ENCODE measurements at places on chromosomes 3 and 15.

GRCh38 chr3:159721324-159721723 lies 267.3 kb upstream of the IL12A start:
- peak; percentile 18 for DNase-seq

GRCh38 chr15:45866616-45867015 lies 231.8 kb downstream of the SQOR start:
- DNase-seq = no peak

DNA sequence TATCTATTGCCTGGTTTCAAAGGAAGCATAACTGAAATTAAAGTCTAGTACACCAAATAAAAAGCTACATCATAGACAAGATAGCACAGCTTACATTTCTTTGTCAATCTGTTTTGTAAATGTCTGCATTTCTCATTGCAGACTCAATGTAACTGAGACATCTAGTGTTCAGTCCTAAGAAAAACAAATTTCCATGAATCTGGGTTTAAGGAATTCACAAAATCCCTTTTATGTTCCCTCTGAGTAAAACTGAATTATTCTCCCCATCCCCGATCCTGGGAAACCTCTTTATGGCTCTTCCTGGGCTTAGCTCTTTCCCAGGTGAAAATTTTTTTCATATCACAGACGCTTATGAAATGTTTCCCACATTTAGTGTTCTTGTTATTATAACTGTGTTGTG lies 21.6 kb upstream of the RASA2 start:
- peak; percentile 15 for DNase-seq

DNA sequence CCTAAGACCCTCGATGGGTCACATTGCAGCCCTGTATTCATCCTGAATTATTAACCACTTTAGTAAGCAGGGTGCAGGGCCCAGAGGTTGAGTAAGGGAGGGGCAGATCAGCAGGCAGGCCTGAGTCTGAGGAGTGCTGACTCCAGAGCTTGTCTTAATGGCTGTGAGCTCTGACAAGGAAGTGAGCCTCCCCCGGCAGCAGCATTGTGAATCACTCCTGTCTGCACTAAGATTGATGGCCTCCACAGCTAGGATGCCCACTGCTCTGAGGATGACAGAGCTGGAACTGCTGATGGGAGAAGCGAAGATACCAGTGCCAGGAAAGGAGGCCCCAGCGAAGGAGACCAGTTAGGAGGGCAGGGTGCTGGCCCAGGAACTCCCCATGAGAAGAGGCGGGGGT lies 46.5 kb upstream of the CCDC174 start:
- peak; percentile 22 for DNase-seq

GRCh38 chr3:128163432-128163831 lies 10.2 kb downstream of the EEFSEC start:
- DNase-seq = no peak
